ENCODE measurements at places on chromosomes 3 and 15. TPM values are rescaled to one million over a fixed set of nuclear protein-coding genes. Genes with fewer than 3 reads are reported as not detected.

The MORC1 gene
- not detected for total RNA-seq

The STAB1 gene
- total RNA-seq: 0.36 TPM

The CPLX3 gene
- total RNA-seq: not detected

The PROS1 gene
- 1.8 TPM for total RNA-seq

The MB21D2 gene
- 1.5 TPM for total RNA-seq

The TBL1XR1 gene
- total RNA-seq: 130 TPM

The CPNE9 gene
- total RNA-seq: 0.11 TPM

The CD200R1 gene
- 2.4 TPM for total RNA-seq

Measured in activated naive CD4-positive, alpha-beta T cell treated with anti-CD3 and anti-CD28 coated beads, Interleukin-2, amount 50 U/mL, for 72 hours (primary cell).